ENCODE measurements at places on chromosomes 7 and 10. TPM values are rescaled to one million over a fixed set of nuclear protein-coding genes. Genes with fewer than 3 reads are reported as not detected.

DNA sequence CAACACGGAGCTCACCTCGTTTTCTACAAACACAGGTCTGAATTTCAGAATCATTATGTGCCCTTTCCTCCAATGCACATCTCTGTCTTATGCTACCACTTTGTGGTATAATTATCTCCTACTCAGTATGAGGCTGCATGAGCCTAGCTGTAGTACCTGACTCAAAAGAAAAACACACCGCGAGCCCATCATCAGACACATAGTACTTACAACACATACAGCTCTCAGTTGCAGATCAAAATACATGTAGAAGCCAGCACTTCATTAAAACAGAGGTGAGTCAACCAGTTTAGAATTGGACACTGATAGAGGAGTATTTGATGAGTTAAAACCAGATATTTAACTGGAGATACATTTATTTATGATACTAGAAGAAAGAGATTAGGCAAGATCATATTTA is 1.4 kb upstream of the RTKN2 start:
- DNase-seq: no peak

- no peak for DNase-seq
Measured at GRCh38 chr10:35992107-35992506, 350.0 kb upstream of the FZD8 start.

- peak; percentile 4 for DNase-seq
Measured at GRCh38 chr7:141074162-141074991, 513 bp downstream of the TMEM178B start.

DNA sequence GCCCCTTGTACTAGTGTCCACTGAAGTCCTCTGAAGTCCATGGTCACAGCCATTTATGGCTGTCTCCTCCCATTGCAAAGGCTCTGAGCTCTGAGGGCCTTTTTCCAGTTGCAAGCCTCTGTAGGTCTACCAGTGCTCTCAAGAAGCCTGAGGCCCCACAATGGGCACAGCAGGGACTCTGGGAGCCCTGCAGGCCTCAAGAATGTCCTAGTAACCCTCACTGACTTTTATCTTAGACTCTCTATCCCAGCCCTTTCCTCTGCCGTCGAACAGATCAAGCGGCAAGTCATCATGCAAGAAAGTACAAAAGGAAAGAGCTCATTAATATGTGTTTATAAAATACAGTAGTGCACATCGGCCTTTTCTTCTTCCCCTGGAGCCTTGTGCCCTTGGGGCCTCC is 23.4 kb downstream of the VWA2 start:
- no peak for DNase-seq

The SLC16A9 gene
- total RNA-seq: 0.25 TPM

GRCh38 chr7:124027236-124027635 is 5.6 kb downstream of the TMEM229A start:
- no peak for DNase-seq

DNA sequence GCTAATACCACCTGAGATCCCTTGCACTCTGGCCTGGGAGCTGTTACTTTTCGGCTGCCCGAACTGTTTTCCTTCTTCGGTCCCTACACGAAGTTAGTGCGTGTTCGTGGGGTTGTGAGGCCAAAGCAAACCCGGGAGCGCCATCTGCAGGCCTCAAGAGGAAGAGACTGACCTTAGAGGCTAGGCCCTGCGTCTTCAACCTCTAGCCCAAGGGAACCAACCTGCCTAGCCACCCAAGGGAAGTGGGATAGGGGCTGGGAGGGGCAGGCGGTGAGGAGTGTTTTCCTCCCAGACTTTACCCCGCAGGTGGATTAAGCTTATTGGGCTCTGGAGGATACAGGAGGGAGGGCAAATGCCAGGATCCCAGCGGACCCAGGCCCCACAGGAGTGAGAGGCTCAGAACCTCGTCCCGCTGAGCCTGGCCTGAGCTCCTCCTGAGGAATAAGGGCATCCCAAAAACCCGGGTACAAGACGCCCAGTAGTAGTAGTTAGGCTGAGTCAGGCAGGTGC is 1.7 kb upstream of the PAX2 start:
- peak; percentile 69 for DNase-seq

All from fibroblast of the aortic adventitia (primary cell).